EL (cell line): ENCODE measurements at places on chromosomes 11 and 22.

DNA sequence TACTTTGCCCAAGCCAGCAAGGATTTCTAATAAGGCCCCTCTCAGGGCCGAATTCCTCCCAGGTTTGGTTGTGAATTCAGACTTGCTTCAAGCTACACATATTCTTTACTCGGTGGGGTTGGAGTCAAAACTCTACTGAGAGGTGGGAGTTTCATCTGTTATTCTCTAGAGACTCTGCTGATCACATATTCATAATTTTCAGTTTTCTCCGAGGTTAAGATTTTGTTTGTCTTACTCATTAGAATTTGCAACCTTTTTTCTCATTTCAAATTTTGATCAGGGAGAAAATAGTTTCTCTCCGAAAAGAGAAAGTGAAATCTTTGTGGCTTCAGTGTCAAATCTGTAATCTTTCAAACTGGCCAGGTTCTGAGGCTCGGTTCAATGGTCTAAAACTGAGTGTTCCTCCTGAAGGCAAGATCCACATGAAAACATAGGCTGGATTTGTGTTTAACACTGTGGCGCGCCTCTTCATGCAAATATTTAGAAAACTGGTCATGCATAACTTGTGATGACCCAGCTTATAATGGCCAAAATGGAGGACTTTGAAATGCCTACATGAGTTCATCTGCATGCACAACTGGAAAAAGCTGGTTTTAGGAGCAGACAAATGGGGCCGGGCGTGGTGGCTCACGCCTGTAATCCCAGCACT, 21.5 kb upstream of the GSTP1 start:
- DNase-seq, result no peak

DNA sequence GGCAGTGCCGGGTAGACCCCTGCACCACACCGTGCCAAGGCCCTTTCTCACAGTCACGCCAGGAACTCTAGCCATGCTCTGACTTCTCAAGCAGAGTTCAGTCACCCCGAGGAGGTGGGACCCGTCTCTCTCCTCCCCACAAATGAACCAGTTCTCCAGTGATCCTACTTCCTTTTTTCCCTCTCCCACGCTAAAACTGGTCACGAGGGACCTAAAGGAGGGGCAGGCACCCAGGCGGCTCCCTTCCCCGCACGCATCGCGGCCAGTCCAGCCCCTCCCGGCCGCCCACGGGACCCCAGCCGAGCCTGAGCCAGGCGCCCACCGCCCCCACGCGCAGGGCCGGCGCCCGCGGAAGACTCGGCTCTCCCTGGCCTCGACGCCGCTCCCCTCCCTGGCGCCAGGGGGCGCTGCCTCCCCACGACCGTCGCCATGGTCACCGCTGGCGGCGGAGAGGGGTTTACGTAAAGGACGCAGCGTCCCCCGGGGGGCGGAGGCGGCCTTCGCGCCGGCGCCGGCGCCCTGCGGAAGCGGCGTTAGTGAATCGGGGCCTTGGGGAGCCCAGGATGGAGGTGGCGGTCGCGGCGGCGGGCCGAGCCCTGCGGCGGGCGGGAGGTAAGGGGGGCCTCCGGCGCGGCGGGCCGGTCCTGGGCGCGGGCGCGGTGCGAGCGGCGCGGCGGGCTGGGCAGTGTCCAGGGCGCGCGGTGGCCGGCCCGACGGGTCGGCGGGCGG, at the start of gene DAGLA:
Gene DAGLA, plus strand, starts transcription at position 499 of the 729 bp plus-strand sequence. CDS start 39,765 bp downstream, outside the sequence.
- peak; percentile 62 for DNase-seq

DNA sequence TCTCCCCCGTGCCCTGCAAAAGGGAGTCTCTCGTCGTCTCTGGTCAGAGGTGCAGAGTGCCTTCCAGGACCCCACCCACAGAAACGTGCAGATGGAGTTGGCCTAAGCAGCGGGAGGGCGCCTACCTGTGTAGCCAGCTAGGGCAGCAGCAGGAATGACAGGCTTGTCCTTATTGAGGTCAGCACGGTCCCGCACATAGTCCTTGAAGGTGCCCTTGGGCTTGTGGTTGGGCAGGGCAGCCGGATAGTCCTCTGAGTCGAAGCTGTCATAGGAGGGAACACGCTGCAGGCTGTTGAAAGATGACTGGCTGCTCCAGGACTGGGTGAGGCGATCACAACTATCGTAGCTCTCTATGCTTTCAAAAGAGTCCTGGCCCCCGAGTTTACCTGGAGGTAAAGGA, 107.3 kb downstream of the ETS1 start:
- DNase-seq, result no peak

DNA sequence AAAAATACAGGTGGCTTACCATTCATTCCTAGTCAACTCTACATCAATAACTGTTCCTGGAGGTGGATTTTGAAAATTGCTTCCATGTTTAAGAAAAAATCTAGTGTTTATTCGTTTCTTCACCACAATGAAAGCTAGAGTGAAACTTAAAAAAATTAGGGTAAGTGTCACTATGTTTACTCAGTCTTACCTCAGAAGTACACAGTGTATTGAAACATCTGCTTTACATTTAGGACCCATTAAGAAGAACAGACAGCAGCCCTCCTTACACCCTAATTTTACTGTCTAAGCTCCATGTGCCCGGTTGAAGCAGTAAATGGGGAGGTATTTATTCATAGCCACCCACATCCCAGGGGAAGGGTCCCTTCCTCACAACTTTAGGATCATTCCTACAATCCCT, 51.4 kb downstream of the PIWIL3 start:
- DNase-seq, result no peak

GRCh38 chr11:75161506-75162095, 10.7 kb downstream of the SLCO2B1 start:
- no peak for DNase-seq

- peak; percentile 37 for DNase-seq
Measured at GRCh38 chr11:64234647-64235379, 429 bp downstream of the VEGFB start.

DNA sequence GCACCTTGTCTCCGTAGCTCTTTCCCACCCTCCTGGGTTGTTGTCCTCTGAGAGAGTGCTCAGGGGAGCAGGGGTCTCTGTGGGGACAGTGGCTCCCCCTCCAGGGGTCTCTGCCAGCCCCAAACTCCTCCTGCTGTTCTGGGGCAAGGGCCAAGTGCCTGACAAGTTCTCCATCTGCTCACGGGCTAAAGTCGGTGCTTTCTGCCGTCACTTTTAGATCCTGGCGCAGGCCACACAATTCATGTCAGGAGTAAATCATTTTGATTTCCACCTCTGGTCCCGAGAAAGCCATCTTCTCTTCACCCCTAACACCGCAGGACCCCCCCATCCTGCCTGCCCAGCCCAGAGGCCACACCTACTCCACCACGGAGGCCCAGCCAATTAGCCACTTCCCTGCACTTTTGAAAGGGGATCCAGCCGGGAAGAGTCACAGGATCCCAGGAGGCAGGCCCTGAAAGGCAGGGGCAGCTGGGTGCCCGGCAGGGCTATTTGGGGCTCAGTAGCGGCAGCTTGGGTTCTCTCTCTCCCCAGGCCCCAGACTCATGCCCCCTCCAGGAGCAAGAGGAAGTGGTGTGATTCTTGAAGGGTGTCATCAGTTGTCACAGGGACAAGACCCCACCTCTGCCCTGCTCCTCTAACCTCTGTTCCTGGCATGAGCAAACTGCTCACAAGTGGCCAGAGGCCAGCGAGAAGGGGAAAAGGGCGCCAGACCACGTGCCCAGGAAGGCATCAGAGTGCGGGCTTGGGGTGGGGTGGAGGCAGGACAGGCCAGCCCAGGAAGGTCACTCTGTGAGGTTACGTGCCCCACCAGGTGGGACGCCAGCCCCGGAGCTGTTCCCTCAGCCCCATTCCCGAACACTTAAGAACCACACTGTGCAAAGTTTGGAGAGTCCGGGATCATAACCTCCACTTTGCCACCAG, 1.3 kb downstream of the MACROD1 start:
- DNase-seq, result peak; percentile 29

- no peak for DNase-seq
Measured at GRCh38 chr11:75994616-75995015, 179.6 kb downstream of the UVRAG start.

DNA sequence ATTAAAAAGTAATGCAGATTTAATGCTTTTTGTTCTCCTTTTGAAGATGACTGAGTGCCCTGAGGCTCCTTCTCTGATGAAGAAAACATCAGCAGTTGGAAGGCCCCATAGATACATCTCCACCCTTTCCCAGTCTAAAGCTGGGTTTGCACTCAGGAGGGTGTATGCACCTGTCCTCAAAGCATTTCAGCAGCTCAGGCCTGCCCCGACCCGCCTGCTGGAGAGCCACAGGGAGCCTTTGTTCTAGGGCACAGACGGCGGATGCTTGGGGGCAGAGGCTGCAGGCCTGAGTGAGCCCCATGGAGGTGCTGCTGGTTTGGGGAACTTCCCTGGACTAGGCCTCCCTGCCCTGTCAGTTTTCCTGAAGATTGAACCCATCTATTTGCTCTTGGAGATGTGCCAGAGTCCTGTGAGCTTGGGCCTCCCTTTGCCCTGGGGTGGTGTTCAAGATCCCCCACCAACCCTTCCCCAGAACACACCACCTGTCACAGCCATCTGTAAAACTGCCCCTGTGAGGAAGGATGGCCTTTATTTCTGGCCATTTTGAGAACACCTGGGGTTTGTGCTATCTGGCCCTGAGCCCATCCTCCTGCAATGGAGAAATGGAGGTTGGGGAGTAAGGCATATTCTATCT, 160.0 kb downstream of the NAV2 start:
- DNase-seq, result no peak

- no peak for DNase-seq
Measured at GRCh38 chr11:24963852-24964251, 467.0 kb downstream of the LUZP2 start.

DNA sequence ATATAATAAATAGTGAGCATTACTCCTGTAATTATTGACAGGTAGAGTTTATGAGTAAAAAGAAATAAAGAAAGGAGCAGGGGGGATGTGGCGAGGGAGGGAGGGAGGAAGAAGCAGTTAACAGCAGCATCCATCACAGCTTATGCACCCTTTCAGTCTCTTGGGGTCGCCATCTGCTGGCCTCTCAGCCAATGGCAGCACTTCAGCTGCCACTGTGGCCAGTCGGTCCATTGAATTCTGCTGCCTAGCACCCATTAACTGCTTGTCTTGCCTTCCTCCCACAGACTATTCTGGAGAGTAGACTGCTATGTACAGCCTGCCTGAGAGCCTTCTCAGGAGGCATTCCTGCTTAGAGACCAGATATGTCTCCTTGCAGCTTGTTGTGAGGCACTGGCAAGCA, 388.3 kb downstream of the TENM4 start:
- peak; percentile 6 for DNase-seq
